ENCODE measurements at places on chromosomes 3 and 15. TPM values are rescaled to one million over a fixed set of nuclear protein-coding genes. Genes with fewer than 3 reads are reported as not detected.
A peak's percentile ranks its signal among the peaks of the same experiment; 100 is the strongest.

ZMYND10 gene
- total RNA-seq, result 0.20 TPM

PLIN1 gene
- total RNA-seq, result 8.1 TPM

ITGA11 gene
- 1.8 TPM for total RNA-seq

LMAN1L gene
- total RNA-seq, result 0.55 TPM

MNS1 gene
- 1.7 TPM for total RNA-seq

TGM4 gene
- total RNA-seq, result not detected

IGSF10 gene
- total RNA-seq, result 1.6 TPM

DNA sequence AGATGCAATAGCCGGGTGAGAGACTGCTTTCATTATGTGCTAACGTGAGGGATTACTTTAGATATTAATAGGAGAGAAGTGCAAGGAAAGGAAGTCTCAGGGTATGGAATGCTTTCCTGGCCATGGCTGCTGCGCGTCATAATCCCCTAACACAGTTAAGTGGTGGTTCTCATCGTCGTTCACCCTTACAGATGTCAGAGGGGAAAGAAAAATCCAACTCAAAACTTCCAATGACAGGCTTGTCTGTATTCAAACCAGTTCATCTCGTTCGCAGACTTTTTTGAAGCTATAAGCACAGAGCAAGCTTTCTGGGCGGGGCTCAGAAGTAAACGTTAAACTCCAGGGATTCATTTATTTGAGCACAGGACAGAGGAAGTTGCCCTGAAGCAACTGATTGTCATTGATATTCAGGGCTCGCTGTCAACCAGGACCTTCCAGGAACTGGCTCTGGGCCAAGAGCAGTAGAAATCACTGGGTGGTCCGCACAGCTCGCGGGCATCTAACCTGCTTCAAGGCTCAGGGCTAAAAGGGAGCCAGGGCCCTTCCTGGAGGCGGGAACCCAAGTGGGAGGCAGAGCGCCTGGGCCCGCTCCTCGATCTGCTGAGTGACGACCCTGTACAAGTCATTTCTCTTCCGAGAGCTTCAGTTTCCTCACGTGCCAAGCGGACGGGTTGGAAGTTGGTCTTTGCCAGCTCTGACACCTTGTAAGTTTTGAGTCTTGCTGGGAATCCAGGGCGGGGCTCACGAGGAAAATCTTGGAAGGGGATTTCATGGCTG, 1.1 kb upstream of the LPP start:
- peak; percentile 78 for DNase-seq

DNA sequence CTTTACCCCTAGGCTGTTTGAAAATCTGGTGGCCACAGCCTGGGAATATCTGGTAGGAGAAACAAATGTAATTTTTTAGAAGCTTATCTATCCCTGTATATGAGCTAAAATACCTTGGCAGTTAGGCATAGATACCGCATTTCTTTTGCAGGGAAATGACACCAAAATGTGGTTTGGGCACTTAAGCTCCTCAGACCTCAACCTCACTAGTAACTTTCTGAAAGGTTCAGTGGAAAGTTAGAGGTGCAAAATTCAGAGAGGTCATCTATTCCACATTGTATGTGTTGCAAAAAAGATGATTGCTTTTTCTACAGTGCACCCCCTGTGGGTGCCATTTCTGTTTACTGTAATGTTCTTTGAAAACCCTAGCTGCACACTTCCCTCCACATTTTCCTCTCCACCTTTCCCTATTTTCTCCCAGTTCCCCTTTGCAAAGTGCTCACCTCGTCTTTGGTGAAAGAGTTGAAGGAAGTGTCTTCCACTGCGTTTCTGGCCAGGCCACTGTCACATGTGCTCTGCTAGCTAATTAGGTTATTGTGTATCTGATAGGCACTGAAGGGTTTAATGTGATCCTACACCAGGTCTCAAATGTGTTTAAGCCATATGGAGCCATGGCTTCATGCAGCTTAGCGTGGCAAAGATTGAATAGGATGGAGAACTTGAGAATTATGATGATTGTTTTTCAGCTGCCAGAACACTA, 1.3 kb downstream of the SACM1L start:
- no peak for DNase-seq

GRCh38 chr3:151766454-151766853, 32.7 kb downstream of the AADACL2 start:
- no peak for DNase-seq

DNA sequence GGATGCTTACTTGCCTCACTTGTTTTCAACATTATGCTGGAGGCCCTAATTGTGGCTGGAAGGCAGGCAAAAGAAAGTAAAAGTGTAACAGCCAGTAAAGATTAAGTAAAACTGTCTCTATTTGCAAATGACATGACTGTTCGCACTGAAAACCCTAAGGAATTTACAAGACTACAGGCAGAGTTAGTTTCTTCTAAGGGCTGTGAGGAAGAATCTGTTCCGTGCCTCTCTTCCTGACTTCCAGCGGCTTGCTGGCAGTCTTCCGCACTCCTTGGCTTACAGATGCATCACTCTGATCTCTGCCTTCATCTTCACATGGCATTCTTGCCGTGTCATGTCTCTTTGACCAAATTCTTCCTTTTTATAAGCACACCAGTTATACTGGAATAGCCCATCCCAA, 86.1 kb downstream of the DLG1 start:
- no peak for DNase-seq

- no peak for DNase-seq
Observed at GRCh38 chr15:59993950-59994401, 10.1 kb upstream of the FOXB1 start.

GRCh38 chr3:36219398-36219797, 160.9 kb upstream of the STAC start:
- no peak for DNase-seq

DNA sequence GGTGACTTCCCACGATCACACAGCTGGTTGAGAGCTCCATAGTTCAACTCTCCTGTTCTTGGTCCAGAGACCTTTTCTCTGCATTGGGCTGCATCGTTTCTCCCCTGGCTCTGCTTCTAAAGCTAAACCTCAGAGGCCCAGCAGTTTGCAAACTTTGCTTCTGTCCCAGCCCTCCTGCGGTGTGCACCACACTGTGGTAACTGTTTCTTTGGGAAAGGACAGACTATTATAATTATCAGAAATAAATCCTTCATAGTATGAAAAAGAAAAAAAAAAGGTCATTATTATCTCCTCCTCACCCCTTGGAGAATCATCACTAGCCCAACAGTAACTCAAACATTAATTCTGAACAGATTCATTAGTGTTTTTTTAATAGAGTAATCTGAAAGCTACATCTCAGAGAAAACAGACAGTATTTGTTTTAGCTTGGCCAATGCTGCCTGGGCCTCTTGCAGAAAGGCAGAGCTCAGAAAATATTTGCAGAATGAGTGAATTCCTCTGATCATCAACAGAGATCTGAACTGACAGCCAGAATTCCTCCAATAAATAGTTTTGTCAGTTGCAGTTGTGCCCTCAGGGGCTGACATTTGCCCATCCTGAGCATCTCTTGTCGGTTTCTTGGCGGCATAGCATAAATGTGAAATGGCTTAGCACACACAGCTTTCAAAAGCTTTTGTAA, 52.9 kb downstream of the BFSP2 start:
- no peak for DNase-seq

DNA sequence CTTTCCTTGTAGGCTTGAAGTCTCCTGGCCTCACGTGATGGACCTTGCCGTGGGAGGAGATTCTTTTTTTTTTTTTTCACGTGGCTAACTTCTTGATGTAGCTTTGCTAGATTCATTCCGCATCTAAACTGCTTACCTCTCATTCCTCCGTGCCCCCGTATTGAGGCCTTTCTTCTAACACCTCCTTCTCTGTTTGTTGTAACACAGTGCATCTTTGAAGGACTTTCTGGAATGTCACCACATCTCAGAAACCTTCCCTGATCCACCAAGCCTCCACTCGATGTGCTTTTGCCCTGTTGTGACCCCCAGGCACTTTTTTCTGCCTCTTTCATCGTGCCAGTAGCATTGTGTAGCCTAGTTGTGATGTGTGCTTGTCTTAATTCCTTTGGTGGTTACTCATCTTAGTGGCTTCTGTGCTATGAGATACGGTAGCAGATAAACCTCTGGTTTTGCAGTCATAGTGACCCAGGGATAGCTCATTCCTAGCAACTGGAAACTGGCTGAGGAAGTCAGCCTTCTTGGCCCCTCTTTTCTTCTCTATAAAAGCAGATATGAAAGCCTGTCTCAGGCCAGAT, 1.6 kb upstream of the BNC1 start:
- no peak for DNase-seq

DNA sequence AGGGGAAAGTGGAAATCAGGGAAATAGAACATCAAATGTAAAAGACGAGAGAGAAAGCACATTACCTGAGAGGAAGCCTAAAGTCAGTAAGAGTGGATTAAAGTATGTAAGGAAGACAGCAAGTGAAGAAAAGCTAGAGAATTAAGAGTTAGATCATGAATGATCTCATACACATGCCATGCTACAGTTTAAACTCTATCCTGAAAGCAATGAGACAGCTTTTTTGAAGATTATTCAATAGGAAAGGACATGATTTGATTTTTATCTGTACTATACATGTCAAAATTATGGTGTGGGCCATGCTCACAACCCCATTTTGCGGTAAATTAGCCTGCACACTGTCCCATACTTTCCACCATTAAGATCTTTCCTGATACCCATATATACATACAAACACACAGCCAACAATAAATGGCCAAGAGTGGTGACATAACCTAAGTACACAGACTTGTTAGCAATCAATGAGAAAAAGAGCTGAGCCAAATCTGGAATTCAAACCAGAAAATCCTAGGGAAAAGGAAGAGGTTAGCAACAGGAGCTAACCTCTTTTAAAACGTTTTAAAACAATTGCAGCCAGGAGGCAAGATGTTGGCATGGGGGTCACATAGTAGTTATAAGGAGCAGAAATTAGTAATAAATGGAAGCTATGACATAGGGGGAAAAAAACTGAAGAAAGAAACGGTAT, 4.5 kb downstream of the MYO9A start:
- no peak for DNase-seq

DNA sequence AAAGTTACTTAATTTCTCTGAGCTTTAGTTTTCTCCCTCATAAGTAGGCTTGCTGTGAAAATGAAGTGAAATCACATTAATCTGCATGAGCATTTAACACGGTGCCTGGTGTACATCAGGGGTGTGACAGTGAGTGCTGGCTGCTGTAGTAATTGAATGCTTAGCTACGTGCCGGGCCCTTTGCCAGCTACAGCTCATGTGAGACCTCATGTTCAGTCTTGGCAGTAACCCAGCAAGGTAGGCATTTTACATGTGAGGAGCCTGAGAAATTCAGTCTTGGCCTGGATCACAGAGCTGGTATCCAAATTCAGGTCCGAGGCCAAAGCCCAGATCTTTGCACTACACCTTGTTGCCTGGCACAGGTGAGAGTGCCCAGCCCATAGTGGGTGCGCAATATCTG, 9.1 kb downstream of the GHRL start:
- DNase-seq, result no peak

GRCh38 chr15:83030021-83030420, 18.6 kb upstream of the C15orf40 start:
- DNase-seq, result no peak

DNA sequence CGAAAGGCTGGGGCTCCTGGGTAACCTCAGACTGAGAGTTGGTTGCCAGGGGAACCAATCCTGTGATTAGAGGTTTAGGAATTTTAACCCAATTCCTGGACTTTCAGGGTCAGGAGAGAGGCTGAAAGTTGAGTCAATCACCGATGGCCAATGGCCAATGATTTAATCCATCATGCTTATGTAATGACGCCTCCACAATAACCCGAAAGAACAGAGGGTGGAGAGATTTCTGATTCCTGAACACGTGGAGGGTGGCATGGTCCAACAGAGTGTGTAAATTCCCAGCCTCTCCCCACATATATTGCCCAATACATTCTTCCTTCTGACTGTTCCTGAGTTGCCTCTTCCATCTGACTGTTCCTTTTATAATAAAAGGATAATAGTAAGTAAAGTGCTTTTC, 137.2 kb upstream of the CBLB start:
- no peak for DNase-seq

- DNase-seq, result no peak
Observed at GRCh38 chr3:79040701-79041100, 727.1 kb downstream of the ROBO1 start.

All from mucosa of descending colon (tissue), 3 donors.